SK-N-SH treated with all-trans-retinoic acid at 6 μM for 48 hours (cell line): ENCODE measurements at places on chromosomes 7 and 10.

DNA sequence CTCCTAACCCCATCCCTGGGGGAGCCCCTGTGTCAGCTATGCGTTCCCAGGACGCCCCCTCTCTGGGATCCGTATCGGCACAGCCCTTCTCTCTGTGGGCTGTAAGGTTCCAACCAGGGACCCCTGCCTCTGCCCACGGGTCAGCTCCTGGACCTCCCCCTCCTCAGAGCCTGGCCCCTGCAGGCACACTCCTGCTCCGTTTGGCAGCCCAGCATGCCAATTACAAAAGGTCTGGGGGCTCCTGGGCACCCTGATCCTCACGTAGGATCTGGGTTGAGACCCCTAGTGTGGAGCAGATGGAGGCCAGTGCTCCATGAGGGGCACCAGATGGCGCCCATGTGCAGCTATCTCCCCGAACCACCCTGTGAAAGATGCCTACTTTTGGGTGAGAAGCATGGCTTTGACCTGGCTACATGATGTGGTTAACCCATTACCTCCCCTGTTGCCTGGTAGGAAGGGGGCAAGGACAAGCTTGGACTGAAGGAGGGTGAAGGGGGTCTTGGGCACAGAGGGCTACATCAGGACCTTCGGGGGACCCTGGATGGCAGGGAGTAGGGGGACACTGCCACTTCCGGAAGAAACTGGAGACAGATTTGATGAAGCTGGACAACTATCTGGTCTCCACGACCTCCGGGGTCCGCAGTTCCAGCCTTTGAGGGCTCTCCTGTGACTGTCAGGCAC lies 9.0 kb downstream of the TACR2 start:
- ATAC-seq, result peak; percentile 47

- ATAC-seq, result peak; percentile 80
Measured at GRCh38 chr7:120996333-120996987, 7.9 kb downstream of the CPED1 start.

GRCh38 chr10:98030093-98030821 lies at the start of gene CRTAC1:
Gene CRTAC1 (minus strand): TSS chr10:98030621. CDS start chr10:98030472, 149 bp downstream.
- peak; percentile 60 for ATAC-seq

DNA sequence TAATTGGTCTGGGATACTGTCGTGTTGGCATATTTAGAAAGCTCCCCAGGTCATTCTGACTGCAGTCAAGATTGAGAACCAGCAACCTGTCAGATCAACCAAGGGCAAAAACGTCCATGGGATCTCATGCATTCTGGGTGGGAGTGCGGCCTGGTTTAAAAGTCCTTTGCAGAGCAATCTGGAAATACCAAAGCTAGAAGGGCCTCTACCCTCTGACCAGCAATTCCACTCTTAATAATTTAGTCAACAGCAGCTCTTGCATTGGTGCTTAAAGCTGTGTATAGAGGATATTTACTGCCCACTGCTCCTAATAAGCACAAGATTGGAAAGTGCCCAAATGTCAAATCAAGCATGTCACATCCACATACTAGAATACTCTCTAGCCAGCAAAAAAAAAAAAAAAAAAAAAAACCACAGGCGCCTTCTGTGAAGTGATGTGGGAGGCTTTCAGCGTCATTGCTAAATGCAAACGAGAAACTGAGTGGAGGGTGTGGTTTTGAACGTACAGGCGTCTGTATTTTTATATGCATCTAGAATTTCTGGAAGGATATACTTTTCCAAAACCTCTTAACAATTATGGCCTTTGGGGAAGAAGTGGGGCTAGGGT lies 44.8 kb upstream of the HSPA12A start:
- no peak for ATAC-seq

- no peak for ATAC-seq
Measured at GRCh38 chr7:64887756-64888508, 15.1 kb upstream of the ZNF273 start.

- ATAC-seq, result no peak
Measured at GRCh38 chr7:4274286-4274685, 407.8 kb upstream of the FOXK1 start.

GRCh38 chr10:132662186-132662920 lies 123.6 kb downstream of the NKX6-2 start:
- no peak for ATAC-seq

DNA sequence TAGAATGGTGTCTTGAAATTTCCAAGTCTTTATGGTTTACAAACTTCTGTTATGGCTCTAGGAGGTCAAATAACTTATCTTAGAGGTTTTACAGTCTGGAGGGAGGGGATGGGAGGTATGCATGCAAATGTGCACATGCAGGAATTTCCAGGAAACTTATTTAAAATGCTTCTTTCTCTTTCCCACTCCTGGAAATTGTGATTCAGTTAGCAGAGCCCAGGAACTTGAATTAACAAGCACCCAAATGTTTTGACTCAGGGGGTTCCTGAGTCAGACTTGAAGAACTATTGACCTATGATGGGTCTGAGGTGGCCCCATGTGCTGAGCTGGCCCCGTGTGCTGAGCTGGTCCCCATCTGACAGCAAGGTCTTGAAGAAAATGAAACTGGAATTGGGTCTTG lies 669.4 kb downstream of the INHBA start:
- no peak for ATAC-seq

GRCh38 chr7:134477954-134478353 lies 19.1 kb upstream of the AKR1B1 start:
- ATAC-seq, result peak; percentile 40

DNA sequence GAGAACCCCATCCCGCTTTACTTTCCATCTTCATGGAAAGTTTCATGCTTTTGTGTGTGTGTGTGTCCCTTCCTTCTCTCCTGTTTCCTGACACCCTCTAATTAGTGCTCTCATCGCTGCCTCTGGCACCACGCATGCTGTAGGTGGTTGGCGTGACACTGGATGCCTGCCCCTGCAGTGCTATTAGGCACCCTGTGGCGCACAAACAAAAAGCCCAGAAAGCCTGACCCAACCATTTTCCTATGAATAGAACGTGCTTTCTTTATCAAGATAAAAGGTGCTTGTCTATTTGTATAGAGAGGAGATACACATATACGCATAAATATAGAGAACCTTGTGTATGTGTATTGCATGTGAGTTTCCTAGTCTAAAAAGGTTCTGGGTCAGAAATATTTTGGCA lies 120.8 kb upstream of the CDCA7L start:
- ATAC-seq, result no peak

- ATAC-seq, result peak; percentile 99
Measured at GRCh38 chr7:37031571-37032257, 307.4 kb upstream of the AOAH start.

GRCh38 chr7:137110535-137110934 lies 233.0 kb downstream of the PTN start:
- no peak for ATAC-seq

GRCh38 chr7:85156661-85157208 lies 30.1 kb downstream of the SEMA3D start:
- ATAC-seq, result no peak

DNA sequence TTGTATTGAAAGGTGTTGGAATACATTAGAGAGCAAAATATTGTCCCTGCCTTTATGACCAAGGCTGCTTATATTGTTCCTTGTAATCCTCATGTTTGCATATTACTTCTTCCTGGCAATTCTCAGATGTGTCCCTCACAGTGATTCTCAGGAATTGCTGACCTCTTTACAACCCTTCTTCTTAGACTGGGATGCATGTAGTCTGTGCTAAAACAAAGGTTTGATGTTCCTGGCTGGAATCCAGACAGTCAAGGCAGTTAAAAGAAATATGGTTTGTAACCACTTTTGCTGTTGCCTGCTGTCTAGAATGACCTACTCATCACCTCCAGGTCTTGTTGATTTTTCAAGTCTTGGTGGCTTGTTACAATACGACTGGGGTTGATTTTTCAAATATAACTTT lies 367.6 kb downstream of the HGF start:
- ATAC-seq, result no peak; the same call in 2 of the 3 replicates

- ATAC-seq, result no peak
Measured at GRCh38 chr7:39890411-39890810, 59.6 kb upstream of the CDK13 start.

GRCh38 chr7:143305423-143306070 lies 10.4 kb upstream of the CLCN1 start:
- ATAC-seq, result peak; percentile 89

GRCh38 chr10:92342796-92343195 lies 51.8 kb downstream of the MARCHF5 start:
- peak; percentile 35; the same call in 1 of the 3 replicates for ATAC-seq

- ATAC-seq, result no peak
Measured at GRCh38 chr10:71372882-71373495, 23.7 kb upstream of the CDH23 start.

DNA sequence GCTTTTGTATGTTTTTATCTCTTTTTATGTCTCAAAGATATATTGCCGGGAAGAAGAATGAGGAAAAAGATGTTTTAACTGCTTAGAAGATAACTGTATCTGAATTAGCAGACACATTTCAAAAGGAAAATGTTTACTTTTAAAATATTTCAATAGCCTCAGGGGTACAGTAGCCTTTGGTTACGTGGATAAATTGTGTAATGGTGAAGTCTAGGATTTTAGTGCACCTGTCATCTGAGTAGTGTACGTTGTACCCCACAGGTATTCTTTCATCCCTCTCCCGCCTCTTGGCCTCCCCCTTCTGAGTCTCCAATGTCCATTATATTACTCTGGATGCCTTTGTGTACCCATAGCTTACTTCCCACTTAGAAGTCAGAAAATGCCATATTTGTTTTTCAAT lies 222.1 kb downstream of the FANK1 start:
- ATAC-seq, result no peak

GRCh38 chr7:156494960-156495359 lies 145.6 kb upstream of the RNF32 start:
- no peak for ATAC-seq

DNA sequence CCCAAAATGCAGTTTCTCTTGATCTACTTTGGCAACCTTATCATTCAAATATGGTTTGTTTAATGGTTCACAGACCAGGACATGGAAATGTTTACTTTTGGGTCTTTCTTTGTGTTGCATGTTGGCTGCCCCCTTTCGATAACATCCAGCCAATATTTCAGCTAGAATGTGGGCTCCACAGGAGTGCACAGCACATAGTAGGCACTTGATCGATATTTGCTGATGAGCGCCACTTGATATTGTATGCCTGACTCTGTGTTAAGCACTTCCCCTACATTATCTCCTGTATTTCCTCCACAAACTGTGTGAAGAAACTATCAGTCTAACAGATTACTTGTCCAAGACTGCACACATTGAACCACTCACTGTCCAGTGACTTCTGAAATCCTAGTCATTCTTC lies 60.2 kb downstream of the SMURF1 start:
- ATAC-seq, result no peak

GRCh38 chr10:128630787-128631252 lies 504.6 kb upstream of the MKI67 start:
- ATAC-seq, result no peak

DNA sequence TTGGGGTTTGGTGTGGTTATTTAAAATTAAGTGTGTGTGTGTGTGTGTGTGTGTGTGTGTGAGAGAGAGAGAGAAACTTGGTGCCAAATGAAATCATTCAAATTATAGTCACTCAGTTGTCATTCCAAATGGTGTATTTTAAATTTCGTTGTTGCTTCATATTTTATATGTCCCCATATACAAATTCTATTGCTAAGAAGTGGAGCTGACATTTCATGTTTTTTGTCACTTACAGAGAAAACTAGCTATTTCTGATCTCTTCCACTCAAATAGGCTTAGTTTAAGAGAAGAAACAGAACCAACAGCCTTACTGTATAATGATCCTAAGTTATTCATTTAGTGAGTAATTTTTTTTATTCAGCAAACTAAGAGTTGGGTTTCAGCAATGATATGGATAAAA lies 42.3 kb downstream of the CHRM2 start:
- ATAC-seq, result no peak

DNA sequence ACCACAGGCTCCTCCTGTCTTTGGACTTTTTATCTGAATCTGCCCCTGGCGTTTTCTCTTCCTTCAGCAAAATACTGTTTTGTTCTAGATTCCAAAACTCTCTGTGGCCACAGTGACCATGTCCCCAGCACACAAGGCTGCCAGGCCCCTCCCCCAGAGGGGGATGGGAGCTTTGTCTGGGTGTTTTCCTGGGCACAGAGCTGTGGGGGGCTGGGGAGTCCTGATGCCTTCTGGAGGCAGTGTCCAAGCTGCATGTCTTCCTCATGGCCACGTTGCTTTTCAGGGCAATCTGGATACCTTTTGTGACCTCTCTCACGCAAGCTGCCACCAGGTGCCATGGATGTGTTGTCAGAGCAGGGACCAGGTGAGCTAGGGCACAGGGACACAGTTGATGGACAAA lies 26.2 kb downstream of the ANTXRL start:
- ATAC-seq, result no peak

DNA sequence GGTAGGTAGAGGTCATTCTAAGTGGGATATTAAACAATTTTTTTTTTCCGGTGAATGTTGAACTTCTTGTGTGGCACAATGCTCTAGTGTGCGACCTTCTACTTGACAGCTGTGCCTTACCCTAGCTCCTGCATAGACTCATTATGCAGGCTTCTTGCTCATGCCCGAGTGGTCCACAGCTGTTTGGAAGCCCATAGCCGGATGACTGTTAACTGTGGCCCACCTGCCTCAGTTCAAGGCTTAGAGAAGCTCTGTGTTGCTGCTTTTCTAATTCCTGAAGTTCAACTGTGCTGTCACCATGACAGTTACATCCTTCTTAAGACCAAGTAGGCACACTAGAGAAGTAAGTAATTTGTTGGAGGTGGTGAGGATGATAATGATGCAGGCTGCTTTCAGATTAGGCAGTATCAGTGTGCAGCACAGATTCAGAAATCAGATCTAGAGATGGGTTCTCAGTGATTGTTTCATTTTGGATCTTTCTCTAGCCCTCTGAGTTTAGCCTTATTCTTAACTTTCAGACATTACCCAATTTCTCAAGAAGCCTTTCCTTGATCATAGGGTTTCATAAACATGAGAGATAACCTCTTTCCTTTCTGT lies 278.4 kb downstream of the PHF14 start:
- no peak for ATAC-seq

- no peak for ATAC-seq
Measured at GRCh38 chr10:77442699-77443189, 194.9 kb downstream of the KCNMA1 start.

DNA sequence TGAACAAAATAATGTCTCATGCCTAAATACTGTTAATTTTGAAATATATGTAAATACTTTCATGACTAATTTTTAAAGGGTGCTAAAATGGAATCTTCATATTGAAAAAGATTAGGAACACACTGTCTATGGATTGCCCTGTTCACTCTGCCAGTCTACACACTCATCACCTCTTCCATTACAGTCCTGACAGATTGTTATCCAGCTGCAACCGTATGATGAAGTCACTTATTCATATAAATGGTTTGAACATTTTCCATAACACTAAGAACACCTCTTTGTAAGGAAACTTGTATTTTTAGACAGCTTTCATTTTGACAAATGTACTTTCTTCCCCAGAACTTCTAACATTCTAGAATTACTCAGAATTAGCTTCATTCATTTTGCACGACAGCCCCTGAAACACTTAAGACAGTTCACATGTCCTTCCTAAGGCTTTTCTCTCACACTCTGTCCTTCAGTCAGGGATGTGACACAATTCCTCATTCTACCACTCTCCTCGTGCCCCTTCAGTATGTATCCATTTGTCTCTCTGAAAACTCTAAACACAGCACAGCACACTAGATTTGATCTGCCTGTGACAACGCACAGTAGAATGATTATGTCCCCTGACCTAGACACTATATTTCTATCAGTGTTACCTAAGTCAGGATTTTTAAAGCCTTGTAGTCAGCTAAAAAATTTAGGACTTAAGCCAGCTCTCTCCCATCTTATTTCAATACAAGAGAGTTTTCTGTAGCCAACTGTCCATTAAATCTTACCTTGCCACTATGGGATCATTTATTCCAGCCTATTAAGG lies 71.9 kb downstream of the ORC5 start:
- ATAC-seq, result no peak

- no peak for ATAC-seq
Measured at GRCh38 chr7:90611115-90611514, 15.0 kb downstream of the CDK14 start.
